ENCODE measurements at places on chromosomes 3 and 15.

GRCh38 chr15:91855684-91856489 lies 2.4 kb downstream of the SLCO3A1 start:
- no peak for DNase-seq

- no peak for DNase-seq
These were observed 152.5 kb downstream of the VPS13C start for GRCh38 chr15:61907753-61908086.

GRCh38 chr3:52346623-52347530 lies 30.8 kb downstream of the DNAH1 start:
- DNase-seq: no peak

GRCh38 chr3:126208182-126208581 lies 27.8 kb upstream of the ALDH1L1 start:
- DNase-seq: no peak

DNA sequence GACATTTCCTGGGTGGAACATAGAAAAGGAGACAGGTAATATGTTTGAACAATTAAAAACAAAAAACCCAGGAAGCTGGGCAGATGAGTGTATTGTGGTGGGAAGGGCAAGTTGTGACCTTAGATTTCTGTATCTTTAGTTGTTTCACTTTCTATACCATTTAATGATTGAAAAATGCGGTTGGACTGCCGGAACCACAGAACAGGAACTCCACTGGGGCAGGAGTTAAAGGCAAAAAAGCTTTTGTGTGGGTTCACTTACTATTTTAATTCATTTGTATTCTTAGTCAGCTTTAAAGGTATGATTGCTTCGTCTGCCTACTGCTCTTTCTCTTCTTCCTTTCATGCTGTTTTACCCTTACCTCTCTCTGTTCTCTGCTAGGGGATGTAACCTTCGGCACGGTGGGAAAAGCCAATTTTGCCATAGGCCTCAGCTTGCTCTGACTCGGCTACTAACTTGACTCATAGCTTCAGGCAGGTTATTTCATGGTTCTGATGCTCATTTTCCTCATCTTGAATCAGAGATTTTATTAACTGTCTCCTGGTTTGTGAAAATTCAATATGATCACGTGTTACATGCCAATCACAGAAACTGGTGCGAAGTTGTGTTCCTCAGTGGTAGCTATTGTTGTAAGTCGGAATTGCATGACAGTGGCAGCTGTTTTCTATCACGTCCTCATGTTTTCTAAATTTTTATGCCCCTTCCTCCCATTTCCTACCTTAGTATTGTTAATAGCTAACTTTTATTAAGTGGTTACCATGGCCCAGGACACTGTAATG lies 1.6 kb upstream of the MCTP2 start:
- DNase-seq: no peak

DNA sequence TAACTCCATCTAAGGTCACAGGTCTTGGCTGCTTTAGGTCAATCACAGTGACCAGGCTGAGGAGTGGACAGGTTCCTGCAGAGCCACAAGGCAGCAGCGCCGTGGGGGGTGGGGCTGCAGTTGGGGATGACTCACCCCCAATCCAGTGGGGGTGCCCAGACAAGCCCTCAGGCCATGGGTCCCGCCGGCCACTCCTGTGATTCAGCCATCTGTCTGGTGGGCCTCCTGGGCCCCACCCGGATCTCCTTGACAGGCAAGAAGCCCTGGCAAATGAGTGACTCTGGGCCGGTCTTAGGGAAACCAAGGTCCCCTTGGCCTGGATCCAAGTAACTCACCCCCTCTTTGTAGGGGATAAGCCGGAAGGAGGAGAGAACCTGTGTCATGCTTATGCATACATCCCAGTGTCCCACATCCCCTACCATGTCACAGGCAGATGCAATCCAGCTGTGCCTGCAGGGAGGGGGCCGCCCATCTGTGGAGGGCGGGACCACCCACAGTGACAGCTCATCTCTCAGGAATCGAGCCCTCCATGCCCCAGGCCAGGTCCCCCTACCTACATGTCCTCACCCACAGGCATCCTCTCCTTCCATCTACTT lies 495 bp upstream of the COL7A1 start:
- no peak for DNase-seq

DNA sequence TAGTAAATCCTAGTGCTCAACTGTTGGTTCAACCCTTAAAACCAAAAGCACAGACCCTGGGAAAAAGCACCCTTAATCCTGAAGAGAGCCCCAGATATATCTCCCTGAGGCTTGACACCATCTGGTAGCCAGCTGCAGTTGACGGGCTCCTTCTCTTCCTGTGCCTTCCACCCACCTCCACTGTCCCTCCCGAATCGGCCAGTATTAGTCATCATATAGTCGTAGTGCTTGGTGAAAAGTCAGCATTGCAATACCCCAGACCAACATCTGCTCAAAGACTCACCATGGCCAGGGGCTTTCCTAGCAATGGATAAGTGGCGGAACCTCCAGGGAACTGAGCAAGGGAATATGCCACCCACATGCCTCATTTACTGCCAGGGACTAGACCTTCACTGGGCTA lies 125.6 kb upstream of the CRBN start:
- DNase-seq: no peak

DNA sequence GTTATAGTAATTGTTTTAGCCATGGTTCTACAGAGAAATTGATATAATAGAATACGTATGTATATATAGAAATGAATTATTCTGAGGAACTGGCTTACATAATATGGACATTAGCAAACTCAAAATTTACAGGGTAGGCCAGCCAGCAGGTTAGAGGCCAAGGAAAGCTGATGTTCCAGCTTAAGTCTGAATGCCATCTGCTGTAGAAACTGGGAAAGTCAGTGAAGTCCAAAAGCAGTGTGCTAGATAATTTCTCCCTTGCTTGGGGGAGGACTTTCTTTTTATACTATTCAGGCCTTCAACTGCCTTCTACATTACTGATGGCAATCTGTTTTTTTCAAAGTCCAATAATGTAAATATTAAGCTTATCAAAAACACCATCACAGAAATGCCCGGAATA lies 1174.7 kb downstream of the ZPLD1 start:
- no peak for DNase-seq

DNA sequence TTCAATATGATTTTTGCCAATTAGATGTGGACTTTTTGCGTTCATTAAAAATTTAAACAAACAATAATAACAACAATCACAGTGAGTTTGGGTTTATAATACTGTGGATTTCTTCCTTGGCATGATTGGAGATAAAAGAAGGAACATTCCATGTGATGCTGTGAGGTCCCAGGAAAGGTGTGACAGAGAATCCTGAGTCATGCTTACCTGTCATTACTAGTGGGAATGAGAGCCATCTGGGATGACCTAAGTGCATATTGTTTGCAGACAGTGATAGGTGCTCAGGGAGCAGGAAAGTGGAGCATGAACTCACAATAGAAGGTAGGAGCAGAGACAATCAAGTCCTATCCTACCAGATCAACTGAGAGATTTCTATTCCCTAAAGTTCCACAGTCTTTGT lies 766.5 kb upstream of the CFAP20DC start:
- DNase-seq: no peak

- DNase-seq: no peak
These were observed 141.7 kb upstream of the MBNL1 start for GRCh38 chr3:152127058-152127457.

DNA sequence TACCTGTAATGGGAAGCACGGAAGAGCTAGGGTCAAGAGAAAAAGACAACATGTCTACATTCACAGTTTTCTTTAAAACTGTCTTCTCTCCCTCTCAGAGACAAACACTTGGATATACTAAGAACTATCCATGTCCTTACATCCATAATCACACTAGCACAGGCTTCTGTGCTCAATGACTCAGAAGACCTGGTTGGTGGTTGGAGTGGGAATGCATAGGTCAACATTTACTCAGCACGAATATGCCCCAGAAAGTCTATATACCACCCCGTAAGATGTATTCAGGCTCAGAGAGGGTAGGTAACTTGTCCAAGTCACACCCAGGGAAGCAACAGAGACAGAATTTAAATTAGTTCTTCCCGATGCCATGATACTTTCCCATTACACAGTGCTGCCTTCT lies 891.1 kb downstream of the TUSC7 start:
- no peak for DNase-seq

- no peak for DNase-seq
These were observed 18.0 kb upstream of the DIS3L start for GRCh38 chr15:66275352-66275751.

GRCh38 chr15:31871887-31872281 lies 158.4 kb upstream of the CHRNA7 start:
- DNase-seq: no peak

Data from activated CD4-positive, alpha-beta T cell treated with anti-CD3 and anti-CD28 coated beads for 1 hour (primary cell).